Progenitor cell of endocrine pancreas (in vitro differentiated cells): ENCODE measurements at places on chromosomes 16 and 17. TPM values are rescaled to one million over a fixed set of nuclear protein-coding genes. Genes with fewer than 3 reads are reported as not detected.

The JPH3 gene
- 23.1 and 26.4 TPM in 2 replicates for total RNA-seq

The ADAP2 gene
- total RNA-seq: 1.2 and 2.3 TPM in 2 replicates

The RUNDC3A gene
- total RNA-seq: 8.4 and 9.3 TPM in 2 replicates

The G6PC1 gene
- not detected in 2 replicates for total RNA-seq

The HOXB2 gene
- total RNA-seq: 15.2 and 19.8 TPM in 2 replicates

The SLC52A1 gene
- not detected in 2 replicates for total RNA-seq

The SALL1 gene
- total RNA-seq: 11.0 and 12.8 TPM in 2 replicates

The KIF18B gene
- total RNA-seq: 27.7 and 32.2 TPM in 2 replicates

The ZNF385C gene
- 2.7 TPM in 2 replicates for total RNA-seq
